ENCODE measurements at places on chromosomes 2 and 18.

DNA sequence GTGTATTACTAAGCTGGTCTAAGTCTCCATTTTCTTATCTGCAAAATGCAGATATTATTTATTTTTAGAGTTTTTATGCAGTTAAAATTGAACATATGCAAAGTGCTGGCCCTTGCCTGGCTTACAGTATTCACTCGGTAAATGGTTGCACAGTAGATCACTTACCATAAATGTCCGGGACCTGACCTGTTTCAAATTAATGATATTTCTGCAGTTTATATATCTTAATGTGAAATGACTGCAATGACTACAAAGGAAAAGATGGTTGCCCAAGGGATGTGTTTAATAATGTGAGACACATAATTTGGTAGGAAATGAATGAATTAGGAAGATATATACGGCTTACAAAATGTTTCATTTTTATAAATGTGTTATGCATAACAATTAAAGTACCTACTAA, 37.1 kb downstream of the LRRC30 start:
- no peak for DNase-seq

DNA sequence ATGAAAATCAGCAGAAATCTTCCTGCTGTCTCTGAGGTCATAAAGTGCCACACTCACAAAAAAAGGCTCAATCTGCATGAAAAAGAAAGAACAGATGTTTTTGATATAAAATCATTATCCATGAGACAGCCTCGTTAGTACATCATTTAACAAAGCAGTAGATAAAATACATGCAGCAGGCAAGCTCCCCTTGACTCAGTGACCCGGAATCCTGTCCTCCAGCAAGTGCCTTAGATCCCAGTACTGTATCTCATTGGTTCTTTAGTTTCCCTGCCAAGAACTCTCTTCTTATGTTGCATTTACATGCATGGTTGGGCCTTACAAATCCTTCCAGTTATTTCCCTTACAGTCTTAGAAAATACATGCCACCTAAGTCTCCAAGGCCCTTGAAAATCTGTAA, 148.9 kb upstream of the CCDC195 start:
- no peak for DNase-seq

DNA sequence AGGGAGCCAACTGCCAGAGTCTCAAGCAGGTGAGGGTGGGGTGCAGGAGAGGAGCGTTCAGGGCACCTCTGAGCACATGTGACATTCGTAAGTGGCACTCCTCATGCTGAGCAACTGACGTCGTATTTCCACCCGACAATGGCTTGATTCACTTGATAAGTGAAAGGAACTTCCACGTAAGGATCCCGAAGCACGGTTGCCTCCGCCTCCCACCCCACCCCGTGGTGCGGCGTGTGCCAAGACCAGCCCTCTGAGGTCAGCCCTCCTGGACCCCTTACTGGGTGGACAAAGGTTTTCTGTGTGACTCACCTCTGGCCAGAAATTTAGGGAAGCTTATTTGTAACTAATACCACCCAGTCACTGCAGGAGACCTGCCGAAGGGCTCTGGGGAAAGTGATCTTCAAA, 59.9 kb downstream of the AGAP1 start:
- DNase-seq = no peak

DNA sequence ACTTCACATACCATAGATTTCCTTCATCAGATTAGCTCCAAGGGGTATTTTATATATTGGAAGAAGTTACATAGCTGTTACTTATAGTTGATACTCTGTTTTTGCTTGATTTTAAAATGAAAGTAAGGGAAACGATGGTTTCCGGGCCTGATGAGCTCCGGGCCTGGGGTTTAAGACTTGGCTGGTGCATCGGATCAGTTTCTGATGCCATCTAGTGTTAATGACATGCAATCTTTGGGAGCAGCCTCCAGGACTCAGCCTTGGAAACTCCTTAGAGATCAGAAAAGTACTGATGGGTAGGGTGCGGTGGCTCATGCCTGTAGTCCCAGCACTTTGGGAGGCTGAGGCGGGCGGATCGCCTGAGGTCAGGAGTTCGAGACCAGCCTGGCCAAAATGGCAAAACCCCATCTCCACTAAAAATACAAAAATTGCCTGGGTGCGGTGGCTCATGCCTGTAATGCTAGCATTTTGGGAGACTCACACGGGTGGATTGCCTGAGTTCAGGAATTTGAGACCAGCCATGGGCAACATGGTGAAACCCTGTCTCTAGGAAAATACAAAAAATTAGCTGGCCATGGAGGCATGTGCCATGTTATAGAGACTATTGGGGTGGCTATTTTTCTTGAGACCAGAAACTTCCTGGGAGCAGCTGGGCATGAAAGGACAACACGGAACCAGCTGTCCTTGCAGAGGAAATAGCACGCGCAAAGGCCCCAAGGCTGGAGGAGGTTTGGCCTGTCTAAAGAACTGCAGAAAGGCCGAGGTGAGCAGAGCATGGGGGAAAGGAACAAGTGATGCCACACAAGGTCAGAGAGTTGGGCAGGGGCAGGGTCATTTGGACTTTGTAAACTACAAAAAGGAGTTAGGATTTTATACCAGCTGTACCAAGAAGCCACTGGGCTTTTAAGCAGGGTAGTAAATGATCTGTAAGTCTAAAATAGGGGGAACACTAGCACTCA, 46.9 kb upstream of the CNOT11 start:
- DNase-seq = peak; percentile 29
